ENCODE measurements at places on chromosomes 1 and 21.

DNA sequence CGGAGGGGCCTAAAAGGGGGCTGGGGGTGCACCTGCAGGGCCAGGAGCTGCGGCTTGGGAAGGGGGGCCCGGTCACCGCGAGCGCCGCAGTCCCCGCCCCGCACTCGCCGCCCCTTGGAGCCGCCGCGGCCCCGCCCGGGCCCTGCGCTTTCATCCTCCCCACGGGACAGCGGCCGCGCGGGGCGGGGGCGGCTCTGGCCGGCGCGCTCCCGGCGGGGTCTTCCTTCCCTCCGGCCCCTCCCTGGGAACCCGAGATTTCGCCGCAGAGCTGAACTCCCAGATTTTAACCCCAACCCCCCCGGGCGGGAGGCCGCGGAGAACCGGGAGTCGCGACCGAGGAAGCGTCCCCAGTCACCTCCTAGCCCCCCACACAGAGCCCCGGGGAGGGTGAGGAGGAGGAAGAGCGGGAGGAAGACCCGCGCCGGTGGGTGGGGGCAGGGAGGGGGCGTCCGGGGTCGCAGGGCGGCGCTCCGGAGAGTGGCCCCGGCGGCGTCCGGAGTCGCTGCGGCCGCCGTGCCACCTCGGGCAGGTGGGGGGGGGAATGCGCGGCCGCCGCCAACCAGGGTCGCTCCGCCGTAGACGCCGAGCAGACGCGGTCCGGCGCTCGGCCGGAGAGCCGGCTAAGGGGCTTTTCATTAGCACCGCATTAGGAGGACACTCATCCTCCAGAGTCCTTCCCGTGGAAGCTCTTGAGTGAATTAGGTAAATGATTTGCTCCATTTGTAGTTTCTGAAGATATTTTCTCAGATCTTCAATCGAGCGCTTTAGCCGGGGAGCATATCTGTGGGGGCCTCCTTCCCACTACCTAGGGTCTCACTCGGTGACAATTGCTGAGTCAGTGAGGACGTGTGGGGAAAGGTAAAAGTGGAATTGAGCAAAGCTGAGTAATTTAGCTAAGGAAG lies 31.6 kb upstream of the NFIA start:
- DNase-seq: no peak

DNA sequence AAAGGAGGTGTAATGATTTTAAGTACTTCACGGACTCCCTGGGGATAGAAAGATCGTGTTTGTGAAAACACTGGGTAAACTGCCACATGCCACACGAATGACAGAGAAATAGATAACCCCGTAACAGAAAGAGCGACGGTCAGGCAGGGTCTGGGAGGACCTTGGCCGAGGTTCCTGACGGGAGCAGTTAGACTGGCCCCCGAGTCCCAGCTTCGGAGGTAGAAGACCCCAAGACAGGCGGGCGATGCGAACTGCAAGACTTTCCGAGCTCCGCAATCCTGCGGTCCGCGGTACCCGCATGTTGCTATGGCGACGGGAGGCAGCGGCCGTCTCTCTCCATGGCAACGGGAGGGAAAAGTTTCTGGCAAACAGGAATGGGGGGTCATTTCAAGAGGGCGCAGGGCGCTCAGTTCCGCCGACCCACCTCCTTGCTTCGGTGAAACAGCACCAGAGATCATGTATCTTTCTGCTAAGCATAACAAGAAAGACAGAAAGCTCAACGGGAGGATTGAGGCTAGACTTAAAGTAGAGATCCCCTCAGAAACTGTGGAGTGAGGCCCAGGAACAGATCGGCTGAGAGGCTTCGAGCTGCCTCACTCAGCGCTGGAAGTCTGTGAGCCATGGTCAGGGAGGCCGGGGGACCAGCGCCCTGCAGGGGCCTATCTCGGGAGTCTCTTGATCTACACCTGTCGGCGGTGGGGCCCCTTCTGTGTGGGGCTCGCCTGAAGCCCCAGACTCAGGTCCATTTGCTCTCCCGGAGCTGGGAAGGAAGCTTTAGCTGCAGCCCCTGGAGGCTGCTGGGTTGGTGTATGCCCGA lies 685 bp upstream of the SYT6 start:
- no peak for DNase-seq

DNA sequence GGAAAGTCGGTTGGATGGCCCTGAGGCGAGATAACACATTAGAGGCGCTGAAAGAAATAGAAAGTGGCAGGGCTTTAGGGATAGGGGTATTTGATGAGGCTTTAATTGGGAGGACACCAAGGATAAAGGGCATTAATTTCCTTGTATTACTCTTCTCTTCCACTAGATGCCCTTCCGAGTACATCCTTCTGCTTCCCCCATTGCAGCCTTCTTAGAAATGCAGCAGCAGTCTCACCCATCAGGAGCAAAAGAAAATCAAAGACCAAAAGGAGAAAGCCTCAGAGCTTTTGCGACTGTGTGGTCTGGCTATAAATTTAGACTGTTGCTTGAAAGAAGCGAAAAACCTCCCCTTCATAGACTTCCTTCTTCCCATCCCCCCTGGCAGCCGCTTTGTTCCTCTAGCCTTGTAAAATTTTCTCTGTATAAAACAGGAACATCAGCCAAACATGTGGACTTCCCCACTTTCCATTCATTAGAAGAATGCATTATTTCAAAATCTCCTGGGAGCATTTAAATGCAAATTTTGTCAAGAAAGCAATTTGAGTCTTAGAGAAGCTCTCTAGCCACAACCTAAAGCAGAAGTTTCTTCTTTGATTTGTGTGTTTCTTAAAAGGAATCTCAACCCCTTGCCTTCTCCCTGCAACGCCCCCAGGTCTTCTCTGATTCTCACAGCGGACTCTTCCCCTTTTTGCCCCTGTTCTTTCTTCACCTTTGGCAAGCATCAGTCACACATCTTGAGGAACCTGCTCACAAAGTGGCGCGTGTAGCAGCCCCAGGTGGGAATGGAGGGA lies 76.6 kb downstream of the NDUFS5 start:
- DNase-seq: peak; percentile 60

DNA sequence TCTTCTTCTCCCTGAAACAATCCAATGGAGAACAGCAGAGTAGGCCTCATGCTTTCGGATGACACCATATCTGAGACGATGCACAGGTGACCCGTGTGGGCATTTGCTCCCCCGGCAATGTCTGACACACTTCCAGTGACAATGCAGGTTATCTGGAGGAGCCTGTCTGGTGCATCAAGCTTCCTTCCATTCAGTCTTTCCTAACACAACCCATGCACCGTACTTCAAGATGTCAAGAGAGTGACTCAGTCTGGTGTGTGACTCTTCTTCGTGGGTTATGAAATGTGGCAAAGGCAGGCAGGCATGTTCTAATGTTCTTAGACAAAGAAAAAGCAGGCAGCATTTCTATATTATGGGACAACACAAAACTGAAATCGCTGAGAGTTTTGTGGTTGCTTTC lies 159.1 kb downstream of the EDEM3 start:
- no peak for DNase-seq

- no peak for DNase-seq
Measured at GRCh38 chr1:95974586-95974985, 740.6 kb downstream of the RWDD3 start.

DNA sequence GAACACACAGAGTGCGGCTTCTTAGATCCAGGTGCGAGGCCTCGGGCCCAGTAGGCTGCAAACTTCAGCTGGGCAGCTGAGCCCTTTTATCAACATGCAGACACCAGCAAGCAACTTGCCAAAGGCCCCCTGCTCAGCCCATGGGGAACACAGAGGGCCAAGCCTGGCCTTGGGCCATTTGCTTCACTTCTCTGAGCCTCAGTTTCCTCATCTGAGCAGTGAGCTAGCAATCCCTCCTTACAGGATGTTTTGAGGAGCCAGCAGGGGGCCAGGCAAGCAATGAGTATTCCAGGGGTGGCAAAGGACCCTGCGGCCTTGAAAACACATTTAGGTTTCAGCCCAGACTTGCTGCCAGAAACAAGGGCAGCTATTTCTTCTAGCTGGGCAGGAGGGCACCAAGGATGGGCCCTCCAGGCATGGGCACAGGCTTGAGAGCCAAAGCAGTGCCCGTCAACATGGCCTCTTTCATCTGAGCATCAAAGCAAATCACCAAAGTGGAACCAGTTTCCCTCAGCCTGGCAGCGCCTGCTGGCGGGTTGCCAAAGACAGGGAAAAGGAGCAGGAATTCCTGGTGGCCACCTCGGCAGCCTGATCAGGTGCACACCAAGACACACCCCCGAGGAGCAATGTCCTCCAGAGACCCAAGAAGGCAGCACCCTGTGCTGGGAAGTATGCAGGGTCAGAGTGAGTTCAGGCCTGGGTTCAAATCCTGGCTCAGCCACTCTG lies 1.4 kb downstream of the MATN1 start:
- DNase-seq: no peak

GRCh38 chr1:221159608-221160007 lies 280.4 kb downstream of the HLX start:
- DNase-seq: no peak

DNA sequence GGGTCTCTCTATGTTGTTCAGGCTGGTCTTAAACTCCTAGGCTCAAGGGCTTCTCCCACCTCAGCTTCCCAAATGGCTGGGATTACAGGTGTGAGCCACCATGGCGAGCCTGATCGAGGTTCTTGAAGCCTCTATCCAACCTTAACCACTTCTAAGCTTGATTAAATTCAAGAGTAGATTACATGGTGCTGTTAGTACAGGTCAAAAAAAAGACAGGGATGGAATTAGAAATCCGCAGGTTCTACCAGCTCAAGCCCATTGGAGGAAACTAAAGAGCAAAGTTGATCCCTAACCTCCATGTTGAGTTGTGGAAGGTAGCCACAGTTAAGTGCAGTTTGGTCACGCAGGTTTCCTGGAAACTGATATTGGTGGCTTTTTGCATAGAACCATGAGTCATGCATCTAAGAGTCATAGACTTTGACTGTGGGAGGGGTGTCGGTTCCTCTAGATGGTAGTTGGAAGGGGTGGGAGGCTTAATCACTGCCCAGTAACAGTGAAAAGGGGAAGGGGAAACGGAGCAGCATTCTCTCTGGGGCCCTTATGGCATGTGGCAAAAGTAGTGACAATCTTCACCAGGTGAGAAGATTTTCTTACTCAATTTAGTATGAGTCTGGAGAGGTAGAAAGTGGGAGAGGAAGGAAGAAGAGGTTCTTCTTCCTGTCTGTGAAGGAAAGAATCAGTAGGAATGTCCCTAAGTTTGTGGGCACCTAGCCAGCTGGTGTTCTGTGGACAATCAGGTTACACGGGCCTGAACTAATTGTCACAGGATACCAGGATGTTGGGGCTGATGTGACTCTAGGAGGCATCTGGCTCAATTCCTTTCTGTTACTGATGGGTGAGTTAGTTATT lies 7.0 kb downstream of the CD53 start:
- peak; percentile 73 for DNase-seq

DNA sequence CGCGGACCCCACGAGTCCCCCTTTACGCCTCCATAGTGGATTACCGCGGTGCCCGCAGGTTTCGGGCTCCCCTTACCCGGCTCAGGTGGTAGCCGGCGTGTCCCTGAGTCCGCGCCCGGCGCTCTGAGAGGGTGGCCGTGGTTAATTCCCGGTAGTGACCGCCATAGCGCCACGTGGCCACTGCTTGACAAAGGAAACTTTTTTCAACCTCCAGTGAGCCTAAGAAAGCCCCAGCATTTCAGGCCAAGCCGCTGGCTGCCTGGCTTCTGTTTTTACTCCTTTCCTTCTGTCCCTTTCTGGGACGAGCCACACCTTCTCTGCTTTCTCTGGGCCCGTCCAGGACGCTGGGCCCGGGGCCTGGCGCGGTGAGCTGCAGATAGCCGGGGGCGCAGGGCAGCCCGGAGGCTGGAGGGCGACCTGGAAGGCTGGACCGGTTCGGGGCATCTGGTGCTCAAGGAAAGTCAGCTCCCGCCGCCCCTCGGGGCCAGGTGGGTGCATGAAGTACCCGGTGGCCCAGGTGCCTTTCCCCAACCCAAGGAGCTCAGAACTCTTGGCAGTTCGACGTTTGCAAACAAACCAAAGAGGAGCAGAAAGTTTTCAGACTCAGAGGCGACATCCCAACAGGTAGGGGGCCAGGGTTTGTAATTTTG lies 540 bp upstream of the C1orf198 start:
- no peak for DNase-seq

DNA sequence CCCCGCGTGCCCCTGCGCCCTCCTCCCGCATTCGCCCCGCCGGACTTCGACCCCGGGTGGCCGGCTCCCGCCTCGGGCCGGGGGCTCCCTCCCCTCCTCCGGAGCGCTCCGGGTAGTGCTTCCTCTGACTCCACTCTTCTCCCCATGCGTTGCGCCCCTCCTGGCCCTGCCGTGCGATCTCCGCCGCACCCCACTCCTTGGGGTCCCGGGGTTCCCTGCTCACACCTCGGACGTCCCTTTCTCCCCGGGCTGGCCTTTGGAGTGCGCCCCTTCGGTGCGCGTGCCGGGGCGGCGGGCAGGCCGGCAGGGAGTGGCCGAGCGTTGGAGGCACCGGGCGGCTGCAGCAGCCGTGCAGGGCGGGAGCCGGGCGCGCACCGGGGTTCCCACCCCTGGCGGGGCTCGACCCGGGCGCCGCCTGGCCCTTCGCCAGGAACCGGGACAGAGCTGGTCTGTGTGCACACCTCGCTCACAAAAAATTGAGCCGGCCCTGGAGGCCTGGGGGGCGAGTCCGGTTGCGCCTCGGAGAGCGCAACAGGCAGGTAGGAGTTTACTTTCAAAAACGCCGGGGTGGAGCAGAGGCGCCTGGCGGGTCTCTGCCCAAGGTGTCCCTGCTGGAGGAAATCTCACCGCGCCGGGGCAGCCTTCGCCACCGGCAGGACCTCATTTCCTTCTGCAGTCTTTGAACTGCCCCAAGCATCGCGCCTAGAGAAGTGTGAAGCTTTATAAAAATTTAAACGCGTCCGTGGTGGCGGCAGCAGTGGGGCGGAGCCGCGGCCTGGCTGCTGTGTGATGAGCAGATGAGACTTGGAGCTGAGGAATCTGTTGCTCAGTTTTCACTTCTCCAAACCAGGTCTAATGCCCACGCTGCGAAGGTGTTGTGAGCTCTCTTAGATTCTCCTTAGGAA lies 650 bp downstream of the VANGL1 start:
- DNase-seq: peak; percentile 29

DNA sequence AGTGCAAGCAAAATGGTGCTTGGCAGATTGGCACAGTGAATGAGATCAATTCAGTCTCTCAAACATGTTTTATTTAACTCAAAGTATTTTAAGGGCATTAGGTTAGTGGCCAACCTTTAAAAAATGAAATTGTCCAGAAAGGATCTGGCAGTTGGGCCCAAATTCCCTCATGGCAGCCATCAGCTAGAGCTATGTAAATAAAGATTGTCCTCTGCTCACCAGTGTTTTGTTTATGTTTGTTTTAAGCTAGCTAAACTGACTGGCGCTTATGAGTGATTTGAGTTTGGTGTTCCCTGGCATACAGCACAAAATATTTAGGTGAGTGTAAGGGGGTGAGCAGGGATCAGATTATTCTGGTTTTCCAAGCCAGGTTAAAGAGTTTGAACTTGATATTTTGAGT lies 18.1 kb downstream of the HDAC1 start:
- DNase-seq: no peak

- DNase-seq: no peak
Measured at GRCh38 chr1:97632075-97632474, 288.8 kb downstream of the DPYD start.

GRCh38 chr1:235960809-235961208 lies 94.1 kb upstream of the LYST start:
- no peak for DNase-seq

GRCh38 chr1:85088408-85088784 lies 40.1 kb upstream of the MCOLN3 start:
- DNase-seq: no peak

Data from CD4-positive, alpha-beta T cell treated with Interleukin-12 subunit alpha and Interleukin-12 subunit beta, for 1 hour (primary cell).